ENCODE measurements at places on chromosomes 4 and X.

DNA sequence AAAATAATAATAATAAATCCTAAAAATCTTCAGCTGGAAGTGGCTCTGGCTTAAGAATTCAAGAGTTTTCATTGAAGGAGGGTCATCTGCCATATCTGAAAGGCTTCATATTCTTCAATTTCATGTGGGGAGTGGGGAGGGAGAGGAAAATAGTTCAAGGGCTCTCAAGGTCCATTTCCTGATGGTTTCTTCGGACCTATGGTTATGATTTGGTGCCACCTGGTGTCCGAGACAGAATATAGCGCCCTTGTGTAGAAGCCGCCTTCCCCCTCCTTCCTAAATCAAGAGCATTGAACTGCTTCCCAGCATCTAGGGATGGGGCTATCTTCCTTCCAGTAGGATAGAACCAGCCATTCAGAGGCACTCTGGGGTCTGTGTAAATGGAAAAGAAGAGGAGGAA is 34.3 kb downstream of the NLGN3 start:
- no peak for DNase-seq

DNA sequence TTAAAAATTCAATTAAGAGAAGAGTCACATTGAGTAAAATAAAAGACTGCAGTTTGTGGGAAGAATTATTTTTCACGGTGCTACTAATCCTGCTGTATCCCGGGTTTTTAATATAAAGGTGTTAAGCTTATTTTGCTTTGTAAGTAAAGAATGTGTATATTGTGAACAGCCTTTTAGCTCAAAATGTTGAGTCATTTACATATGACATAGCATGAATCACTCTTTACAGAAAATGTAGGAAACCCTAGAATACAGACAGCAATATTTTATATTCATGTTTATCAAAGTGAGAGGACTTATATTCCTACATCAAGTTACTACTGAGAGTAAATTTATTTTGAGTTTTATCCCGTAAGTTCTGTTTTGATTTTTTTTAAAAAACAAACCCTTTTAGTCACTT is 39.7 kb downstream of the IRS4 start:
- no peak for DNase-seq

- DNase-seq: no peak
Measured at GRCh38 chr4:26503427-26503826, 13.1 kb upstream of the CCKAR start.

DNA sequence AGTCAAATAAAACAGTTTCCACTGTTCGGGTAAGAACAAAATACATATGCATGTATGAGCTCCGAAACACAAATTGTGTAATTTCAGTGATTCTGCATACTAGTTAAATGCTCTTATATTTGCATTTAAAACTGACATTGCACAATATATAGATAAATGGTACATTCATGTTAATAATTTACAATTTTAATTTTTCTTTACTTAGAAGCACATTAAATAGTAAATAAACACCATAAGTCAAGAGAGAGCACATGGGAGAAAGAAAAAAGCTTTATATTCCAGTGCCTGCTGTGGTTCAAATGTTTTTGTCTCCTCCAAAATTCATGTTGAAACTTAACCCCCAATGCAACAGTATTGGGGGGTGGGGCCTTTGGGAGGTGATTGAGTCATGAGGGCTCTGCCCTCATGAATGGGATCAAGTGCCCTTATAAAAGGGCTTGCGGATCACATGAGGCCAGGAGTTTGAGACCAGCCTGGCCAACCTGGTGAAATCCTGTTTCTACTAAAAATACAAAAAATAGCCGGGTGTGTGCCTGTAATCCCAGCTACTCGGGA is 322.9 kb downstream of the BCOR start:
- no peak for DNase-seq

DNA sequence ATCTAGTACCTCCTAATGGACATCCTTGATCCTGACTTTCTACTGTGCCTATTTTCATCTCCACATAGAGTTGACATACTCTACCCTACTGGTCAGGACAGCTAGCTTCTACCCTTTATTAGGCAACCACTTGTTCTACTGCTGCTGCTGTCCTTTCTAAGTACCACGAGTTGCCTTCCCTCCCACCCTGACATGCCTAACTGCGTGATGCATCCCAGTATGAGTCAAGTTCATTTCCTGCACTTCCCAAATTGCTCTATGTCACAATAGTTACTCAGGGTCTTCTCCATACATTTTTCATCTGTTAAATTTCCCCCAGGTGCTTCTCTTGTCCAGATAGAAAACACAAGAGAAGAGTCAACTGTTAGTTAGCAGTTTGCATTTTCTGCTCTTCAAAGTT is 133.4 kb downstream of the TBC1D19 start:
- no peak for DNase-seq

- DNase-seq: no peak
Measured at GRCh38 chr4:159160242-159160641, 57.4 kb downstream of the RAPGEF2 start.

GRCh38 chr4:113636438-113636818 is 125.1 kb downstream of the CAMK2D start:
- DNase-seq: no peak

GRCh38 chrX:40106676-40107290 is 9.0 kb upstream of the BCOR start:
- DNase-seq: no peak

DNA sequence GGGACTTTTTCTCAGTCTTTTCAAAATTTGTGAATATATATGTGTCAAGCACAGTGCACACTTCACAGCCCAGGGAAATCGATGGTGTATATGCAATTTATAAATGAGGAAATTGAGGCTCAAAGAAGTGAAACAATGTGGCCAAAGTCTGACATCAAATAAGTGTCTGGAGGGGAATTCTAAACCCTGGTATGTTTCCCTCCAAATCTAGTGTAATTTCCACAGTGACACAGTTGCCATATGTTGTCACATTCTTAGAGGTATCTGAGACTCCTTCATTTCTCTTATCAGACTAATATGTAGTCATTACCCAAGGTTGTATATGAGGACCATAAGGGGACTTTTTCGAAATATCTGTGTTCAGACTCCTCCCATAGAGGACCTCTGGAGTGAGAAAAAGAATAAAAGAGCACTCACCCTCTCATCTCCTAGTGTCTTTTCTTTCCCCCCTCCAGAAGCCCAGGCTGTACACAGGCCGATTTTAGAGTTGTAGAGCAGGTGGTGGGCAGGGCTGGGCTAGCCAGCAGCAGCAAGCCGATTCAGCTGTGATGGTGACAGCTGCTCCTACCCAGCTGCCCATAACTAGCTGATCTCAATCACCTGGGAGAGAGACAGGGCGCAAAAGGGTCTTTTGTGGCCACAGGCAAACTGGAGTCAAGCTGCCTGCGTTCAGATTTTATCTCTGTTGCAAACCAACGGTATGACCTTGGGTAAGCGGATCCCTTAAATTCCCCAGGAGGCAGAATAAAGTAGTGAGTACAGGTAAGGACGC is 55.1 kb downstream of the CLCN5 start:
- no peak for DNase-seq

- DNase-seq: no peak
Measured at GRCh38 chrX:120653000-120653399, 23.1 kb upstream of the C1GALT1C1 start.

DNA sequence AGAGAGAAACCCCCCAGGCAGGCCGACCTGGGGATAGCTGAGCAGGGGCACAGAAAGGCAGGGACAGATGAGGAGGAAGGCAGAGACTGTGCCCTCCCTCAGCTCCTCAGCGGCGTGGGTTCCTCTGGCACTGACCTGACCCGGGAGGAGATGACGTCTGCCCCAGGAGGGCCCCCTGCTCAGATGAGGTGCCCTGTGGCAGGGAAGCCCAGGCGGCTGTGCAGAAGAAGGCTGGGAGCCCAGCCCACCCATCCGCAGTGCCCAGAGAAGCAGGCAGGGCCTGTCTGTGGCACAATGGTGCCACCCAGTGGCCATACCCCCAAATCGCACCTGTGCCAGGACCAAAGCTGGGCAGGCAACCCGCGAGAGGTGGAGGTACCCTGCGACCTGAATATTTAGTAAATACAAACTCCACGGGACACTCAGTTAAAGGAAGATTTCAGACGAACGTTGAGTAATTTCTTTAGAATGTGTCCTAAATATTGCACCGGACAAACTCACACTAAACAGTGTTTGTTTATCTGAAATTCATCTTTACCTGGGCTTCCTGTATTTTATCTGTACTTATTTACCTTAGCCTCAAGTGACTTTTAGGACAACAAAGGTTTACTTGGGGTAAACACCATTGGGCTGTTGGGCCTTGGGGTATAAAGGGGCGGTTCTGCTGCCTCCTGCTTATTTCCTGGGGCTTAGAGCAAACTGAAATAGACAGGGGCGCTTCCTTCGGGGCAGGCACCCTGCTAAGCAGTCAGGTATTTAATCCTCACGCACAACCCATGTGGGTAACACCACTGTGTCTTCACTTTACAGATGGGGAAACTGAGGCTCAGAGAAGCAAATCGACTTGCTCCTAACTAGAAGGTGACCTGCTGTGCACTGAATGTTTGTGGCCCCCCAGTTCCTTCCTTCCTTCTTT is 46.5 kb upstream of the HMX1 start:
- DNase-seq: no peak

- DNase-seq: no peak
Measured at GRCh38 chr4:110119880-110120279, 78.5 kb downstream of the ELOVL6 start.

DNA sequence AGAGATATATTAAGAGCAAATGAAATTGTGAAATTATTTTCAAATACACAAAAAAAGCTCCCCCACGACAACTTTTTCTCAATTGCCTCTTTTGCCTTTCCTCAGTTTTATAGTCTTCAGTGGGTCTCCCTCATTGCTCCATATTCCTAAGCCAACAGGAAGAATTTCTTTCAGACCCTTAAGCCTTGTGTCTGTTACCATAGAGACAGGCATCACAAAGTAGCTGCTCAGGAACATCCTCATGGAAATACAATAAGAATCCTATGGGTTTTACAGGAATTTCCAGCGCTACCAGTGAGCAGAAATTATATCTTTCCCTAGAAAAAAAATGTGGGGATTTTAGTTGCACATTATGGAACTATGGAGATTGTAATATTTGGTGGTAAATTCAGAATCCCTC is 121.9 kb upstream of the DMD start:
- no peak for DNase-seq

All from cortex of kidney (tissue), 1 donor.